ENCODE measurements at places on chromosomes 1 and 21.

- peak; percentile 59 for DNase-seq
Measured at GRCh38 chr1:85850238-85850637, 142.0 kb upstream of the ZNHIT6 start.

GRCh38 chr1:244778344-244778743, 57.1 kb upstream of the COX20 start:
- peak; percentile 40 for DNase-seq

DNA sequence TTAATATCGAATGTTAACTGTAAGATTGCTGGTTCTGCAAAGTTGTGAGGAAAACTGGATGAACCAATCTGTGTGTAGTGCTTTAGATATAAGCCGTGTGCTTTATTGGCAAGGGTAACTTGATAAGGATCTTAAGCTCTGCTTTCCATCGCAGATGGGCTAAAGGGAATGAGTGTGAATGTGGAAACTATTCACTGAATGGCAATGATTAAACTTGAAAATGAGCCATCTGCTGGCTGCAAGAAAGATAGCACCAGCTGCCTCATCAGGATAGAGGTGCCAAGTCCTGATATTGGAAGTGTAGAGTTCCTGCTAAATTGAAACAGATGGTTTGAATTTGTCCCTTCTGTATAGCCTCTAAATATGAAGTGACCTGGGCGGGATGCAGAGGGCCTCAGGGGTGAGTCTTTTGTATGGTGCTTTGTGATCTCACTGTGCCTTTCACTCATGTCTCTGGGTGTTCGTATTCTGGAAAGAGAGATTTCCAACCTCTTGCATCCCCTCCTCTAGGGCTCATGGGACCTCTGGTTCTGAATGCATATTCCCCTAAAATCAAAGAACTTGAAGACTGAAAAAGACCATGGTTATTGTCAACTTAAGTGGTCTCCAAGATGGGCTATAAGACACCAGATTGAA, 9.2 kb downstream of the FCRL3 start:
- peak; percentile 17 for DNase-seq

DNA sequence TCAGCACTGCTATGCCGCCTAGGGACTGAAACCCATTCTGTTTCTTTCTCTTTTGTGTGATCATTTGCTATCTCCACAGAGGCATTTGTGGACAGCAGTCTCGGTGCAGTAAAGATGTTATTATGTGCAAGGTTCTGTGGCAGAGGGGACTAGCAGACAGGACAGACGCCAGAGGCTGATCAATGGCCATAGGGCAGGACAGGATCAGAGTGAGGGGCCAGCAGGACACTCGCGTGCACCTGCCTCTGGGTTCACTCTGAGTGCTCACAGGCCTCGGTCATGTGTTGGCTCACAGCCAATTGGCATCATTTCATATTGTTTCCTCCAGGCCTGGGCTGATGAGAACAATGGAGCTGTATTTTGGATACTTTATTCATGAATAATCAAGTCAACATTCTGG, 212.6 kb downstream of the TGFB2 start:
- peak; percentile 65 for DNase-seq

DNA sequence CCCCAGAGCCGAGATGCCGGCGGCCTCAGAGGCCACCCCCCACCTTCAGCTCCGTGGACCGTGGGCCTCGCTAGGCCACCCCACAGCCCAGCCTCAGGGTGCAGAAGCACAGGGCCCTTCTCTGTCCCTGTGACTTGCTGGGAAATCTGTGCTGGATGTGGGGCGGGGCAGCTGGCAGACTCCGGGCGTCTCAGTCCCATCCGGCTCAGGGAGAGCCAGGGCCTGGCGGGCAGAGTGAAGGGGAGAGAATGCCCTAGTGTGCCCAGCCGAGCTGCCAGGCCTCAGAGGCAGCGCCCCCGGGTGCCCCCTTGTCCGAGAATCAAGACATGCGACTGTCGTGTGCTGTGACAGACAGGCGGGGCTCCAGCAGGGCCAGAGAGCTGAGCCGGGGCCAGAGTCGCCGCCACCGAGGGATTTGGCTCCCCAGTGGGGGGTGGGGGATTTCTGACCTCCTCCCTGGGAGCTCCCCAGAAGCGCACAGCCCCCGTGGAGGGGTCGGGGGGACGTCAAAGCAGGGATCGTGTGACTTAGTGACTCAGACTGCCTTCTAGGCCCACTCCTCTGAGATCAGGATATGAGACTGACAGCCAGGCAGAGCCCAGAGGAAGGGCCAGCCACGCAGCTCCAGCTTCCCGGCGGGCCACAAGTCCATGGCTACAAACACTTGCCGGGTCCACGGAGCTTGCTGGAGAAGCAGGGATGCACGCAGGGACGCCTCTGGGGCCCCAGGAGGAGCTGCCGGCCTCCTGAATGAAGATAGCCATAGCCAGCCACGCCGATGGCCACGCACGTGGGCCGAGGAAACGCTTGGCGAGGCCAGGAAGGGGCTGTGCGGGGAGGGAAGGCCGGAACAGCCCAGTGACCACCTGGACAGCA, 11.9 kb downstream of the COL6A1 start:
- DNase-seq: no peak

DNA sequence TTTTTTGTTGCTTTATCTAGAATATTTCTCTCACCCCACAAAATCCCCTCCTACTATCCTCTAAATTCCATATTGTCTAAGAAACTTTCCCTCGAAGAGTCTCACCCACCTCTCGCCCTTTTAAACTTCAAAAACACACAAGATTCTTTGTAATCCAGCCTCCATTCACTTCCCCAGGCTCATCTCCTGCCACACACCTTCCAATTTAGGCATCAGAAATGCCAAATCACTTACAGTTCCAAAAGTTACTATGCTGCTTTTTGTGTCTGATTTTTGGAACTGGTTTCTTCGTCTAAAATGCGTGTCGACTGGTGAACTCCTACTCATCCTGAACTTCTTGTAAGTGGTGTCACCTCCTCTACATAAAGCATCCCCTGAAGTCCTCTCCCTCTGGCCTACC, 482.4 kb upstream of the CAMK1G start:
- no peak for DNase-seq

DNA sequence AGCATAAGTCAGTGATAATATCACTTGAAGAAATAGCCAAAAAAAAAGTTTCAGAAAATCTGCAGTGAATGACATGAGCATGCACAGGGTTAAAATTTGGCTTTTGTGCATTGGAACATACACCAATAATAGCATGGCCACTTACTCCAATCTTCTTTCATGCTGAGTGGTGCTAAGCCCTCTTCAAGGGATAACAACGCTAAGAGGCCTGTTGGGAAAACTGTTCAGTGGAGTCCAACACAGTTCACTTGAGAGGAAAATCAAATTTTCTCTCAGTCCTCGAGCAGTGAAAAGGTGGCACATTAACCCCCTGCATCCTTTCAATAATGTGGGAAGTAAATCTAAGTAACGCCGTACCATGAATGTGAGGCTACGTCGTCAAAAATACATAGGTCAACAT, 264.7 kb downstream of the SPATA17 start:
- no peak for DNase-seq

GRCh38 chr1:178536329-178536728, 23.4 kb downstream of the TEX35 start:
- DNase-seq: no peak

DNA sequence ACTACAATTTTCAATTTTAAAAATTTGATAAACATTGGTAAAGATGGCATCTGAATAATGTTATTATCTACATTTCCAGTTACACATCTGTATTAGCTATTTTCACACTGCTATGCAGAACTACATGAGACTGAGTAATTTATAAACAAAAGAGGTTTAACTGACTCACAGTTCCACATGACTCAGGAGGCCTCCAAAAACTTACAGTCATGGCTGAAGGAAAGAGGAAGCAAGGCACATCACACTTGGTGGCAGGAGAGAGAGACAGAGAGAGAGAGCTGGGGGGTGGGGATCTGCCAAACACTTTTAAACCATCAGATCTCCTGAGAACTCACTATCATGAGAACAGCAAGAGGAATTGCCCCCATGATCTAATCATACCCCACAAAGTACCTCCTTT, 850.0 kb downstream of the LTN1 start:
- DNase-seq: peak; percentile 48

DNA sequence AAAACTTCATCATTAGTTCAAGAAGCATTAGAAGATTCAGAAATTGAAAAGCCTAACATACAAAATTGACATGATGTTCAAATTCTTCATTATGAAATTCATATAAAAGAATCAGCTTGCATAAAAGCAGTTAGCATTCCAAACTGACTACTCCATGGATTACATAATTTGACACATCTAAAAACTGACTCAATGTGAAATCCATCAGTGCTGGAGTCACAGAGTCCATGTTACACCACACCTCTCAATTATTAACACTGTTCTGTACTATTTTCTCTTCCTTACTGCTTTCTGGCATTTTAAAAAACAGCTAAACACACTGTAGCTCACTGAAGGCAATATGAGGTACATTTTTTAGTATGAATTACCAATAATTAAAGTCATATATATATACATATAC, 28.0 kb downstream of the ARHGAP29 start:
- peak; percentile 27 for DNase-seq

GRCh38 chr1:164563721-164564360, 4.9 kb downstream of the PBX1 start:
- DNase-seq: no peak

GRCh38 chr1:117814856-117815797, 114.3 kb downstream of the GDAP2 start:
- no peak for DNase-seq

- no peak for DNase-seq
Measured at GRCh38 chr1:22252251-22252650, 109.4 kb upstream of the WNT4 start.

- DNase-seq: no peak
Measured at GRCh38 chr1:94276988-94277434, 39.6 kb upstream of the ARHGAP29 start.

- DNase-seq: no peak
Measured at GRCh38 chr1:14862114-14862771, 263.8 kb downstream of the KAZN start.

DNA sequence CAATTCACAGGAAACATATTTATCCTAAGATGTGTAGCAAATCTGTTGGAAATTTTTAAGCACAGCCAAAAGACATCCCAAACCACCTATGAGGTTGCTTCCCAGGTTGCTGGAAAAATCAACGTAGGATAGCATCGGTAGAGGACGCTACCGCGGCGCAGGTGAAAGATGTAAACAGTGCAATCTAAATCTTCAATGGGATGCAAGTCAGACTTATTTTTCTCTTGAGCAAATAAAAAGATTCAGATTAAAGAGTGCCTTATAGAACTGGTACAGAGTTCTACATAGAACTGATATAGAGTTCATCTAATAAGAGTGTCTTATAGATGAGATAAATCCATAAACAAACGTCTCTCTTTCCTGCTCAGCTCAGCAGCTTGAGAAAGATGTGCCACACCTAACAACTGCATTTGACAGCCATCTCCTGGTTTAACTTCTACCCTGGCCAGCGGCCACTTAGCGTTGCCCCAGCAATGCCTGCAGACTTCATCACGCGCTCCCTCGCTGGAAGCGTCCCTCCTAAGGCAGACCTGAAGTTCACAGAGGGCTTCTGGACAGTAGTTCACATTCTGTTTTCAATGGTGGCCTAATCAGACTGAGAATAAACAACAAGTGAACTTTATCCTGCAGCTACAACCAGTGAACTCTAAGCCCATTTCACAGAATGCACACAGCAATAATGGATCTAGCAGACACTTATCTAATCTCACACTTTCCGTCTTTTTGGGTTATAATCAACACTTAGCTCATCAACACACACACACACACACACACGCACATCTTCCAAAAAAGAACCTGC, 164.5 kb downstream of the TOMM20 start:
- DNase-seq: no peak

DNA sequence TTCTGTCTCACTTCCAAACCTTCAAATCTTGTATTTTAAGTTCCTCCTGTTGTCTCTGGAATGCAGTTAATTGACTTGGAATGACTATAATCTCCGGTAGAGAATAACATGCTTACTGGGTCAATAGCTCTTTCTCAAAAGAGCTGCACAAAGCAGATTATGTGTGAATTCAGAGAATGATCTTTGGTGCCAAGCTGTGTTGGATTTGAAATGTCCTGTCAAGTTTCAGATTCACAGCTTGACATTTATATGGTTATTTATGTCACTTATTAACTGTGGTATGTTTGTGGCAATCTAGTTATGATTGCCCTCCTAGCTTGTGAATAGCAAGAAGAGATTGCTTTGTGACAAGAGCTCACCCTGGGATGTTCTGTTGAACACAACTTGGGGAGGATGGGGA, 128.3 kb upstream of the KCNE2 start:
- no peak for DNase-seq

- peak; percentile 32 for DNase-seq
Measured at GRCh38 chr1:228487336-228488124, at the start of gene RNF187. Gene RNF187 (plus strand): TSS chr1:228487382.

GRCh38 chr1:170665629-170666028, 1.7 kb downstream of the PRRX1 start:
- no peak for DNase-seq

- DNase-seq: no peak
Measured at GRCh38 chr1:85571181-85571759, 9.3 kb upstream of the CCN1 start.

GRCh38 chr1:1989102-1989542, 14.5 kb downstream of the CFAP74 start:
- peak; percentile 45 for DNase-seq

GRCh38 chr1:29576510-29576909, 340.2 kb downstream of the PTPRU start:
- no peak for DNase-seq

GRCh38 chr1:47224676-47225399, 7.2 kb downstream of the TAL1 start:
- DNase-seq: no peak

DNA sequence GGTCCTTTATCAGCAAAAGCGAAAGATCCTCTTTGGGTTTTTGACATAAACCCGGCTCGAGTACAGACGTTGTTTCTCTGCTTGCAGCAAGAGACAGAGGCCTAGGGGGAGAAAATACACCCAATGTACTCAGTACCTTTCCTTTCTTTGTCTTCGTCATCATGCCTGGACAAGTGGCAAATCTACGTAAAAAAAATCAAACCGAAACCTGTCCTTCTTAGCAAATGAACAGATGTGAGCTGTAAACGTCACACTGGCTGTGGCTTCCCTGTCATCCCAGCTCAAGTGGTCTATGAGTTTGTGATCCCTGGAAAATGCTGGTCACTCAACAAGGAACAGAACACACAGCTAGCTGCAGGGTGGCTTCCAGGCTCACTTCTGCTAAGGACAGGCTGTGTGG, 39.9 kb downstream of the STPG1 start:
- DNase-seq: no peak

- DNase-seq: no peak
Measured at GRCh38 chr1:86466986-86467385, 1.7 kb upstream of the CLCA1 start.

DNA sequence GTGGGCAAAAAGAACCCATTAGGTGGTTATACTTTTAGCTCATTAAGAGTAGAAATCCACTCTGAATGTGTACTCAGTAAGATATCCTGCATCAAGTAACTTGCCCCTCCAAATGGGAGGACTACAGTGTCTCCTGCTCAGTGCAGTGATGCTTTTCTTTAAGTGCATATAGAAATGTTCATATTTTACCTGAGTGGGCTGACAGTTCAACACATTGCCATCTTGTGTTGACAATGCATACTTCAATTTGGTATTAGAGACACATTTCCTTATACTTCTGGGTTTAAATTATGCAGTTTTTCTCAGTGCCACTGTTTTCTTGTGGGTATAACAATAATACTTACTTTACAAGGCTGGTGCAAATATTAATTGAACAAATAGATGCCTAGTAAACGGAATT, 318.6 kb upstream of the TMPRSS15 start:
- DNase-seq: no peak

GRCh38 chr1:54972436-54972835, 8.0 kb upstream of the TMEM61 start:
- no peak for DNase-seq

- no peak for DNase-seq
Measured at GRCh38 chr1:97905141-97905940, 15.5 kb downstream of the DPYD start.
